Activated CD4-positive, alpha-beta T cell treated with anti-CD3 and anti-CD28 coated beads for 24 hours (primary cell): ENCODE measurements at places on chromosomes 3 and 15.

DNA sequence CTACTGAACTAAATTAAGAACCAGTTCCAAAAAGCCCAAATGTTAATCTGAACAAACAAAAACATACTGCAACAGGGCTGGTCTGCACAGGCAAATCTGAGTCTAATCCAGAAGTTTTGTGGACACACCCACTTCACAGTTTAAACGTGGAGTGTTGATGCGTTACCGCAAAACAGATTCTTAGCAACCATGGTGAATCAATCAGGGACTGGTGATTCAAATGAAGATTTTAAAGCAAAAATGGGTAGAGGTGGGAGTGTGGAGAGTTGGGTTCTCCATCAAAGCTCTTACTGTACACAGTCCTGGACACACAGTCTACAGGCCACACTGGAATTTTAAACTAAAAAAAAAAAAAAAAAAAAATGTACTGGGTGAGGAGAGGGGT lies 5.2 kb downstream of the ANXA2 start:
- no peak for DNase-seq

- DNase-seq: no peak
Observed at GRCh38 chr15:70525551-70525950, 237.8 kb downstream of the UACA start.

DNA sequence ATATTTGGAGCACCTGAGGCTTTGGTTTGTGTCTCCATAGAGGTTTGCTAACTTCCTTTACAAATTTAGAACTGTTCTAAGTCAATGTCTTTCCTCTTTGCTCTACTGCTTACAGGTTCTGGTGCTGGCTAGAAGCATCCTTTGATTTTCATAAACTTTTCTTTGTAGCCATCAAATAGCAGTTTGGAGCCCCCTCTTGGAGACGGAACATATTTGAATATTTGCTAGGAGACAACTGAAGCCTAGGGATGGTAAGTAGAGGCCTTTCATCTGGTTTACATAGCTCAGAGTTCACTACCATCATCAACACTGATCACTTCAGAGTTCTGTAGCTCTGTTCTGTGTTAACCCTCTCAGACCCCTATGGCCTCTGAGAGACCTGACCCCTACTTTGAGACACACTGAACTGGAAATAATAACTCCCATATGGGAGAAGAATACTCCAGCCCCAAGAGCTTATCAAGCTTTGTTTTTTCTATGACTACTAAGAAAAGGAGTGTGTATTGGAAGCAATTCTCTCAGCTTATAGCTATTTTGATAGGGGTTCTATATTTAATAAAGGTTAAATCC lies 420.4 kb downstream of the EPHA3 start:
- no peak for DNase-seq

- DNase-seq: no peak
Observed at GRCh38 chr3:98900265-98901118, 1.0 kb downstream of the DCBLD2 start.

DNA sequence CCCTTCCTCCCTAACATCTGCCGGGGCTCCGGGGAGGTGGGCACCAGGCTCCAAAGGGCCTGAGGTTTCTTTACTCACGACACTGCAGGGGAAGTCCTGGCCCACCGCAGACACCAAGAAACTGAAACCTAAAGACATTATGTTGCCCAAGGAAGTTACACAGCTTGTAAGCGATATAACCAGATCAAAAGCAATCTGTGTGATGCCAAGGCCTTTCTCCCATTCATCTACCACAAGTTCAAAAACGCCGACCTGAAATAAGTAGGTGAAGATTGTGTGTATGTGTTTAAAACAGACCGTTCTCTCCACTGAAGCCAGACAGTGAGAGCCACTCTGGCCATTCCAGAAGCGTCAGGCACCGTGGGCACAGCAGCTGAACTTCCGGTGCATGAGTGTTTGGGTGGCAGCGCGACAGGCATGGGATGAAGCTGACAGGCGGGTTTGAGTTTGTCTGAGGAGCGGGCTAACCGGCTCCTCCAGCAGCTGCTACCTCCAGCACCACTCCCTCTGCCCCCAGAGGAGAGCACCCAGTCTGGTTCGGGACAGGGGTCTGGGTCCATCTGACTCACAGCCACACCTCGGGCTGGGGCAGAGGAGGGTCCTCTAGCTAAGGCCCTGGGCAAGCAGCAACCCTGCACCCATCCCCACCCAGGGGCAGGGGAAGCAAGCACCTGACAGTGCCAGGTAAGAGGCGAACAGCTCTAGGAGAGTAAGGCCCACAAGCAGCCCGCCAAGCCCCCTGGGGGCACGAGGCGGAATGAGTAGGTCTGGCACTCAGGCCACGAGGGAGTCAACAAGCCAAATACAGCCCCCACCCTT lies 1.3 kb downstream of the TNK2 start:
- peak; percentile 46 for DNase-seq

DNA sequence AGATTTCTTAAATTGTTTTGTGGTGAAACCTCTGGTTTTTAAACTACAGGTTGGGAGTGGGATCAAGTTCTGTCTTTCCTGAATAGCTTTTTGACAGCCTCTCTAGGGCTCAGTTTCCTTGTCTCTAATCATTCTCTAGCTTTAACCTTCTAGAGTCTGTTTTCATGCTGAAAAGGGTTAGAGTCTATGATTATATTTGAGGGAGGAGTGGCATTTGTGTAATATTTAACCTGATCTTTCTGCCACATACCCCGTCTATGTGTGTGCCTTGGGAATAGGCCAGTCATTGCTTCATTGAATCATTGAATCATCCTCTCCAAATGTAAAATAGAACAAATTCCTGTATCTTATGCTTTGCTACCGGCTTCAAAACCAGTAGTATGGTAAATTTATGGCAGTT lies 204.9 kb downstream of the KLHL25 start:
- DNase-seq: no peak

DNA sequence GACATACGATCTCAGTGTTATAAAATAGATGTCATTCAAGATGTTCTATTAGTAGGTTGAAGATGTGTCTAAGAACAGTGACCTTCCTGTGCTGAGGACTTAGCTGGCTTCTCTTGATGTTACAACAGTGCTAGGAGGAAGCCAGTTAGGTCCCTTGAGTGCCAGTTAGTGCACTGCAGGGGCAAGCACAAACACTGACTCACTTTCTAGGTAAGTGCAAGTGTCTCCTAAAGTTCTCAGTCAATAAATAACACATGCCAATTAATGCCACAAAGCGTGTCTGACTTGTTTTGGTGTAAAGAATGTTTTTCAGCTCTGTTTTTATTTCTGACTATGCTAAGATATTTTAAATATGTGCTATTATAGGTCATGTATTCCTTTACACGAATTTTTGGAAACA lies 211.8 kb downstream of the NAALADL2 start:
- no peak for DNase-seq
